ENCODE measurements at places on chromosomes 16 and 17.
A peak's percentile ranks its signal among the peaks of the same experiment; 100 is the strongest.

- peak; percentile 91 for DNase-seq
These were observed at the start of gene PCYT2 for GRCh38 chr17:81911277-81911961. TSS of gene PCYT2 (minus strand) at chr17:81911399. CDS start at chr17:81911355, 44 bp downstream.

GRCh38 chr16:74868501-74868900, 93.9 kb upstream of the FA2H start:
- DNase-seq = no peak

DNA sequence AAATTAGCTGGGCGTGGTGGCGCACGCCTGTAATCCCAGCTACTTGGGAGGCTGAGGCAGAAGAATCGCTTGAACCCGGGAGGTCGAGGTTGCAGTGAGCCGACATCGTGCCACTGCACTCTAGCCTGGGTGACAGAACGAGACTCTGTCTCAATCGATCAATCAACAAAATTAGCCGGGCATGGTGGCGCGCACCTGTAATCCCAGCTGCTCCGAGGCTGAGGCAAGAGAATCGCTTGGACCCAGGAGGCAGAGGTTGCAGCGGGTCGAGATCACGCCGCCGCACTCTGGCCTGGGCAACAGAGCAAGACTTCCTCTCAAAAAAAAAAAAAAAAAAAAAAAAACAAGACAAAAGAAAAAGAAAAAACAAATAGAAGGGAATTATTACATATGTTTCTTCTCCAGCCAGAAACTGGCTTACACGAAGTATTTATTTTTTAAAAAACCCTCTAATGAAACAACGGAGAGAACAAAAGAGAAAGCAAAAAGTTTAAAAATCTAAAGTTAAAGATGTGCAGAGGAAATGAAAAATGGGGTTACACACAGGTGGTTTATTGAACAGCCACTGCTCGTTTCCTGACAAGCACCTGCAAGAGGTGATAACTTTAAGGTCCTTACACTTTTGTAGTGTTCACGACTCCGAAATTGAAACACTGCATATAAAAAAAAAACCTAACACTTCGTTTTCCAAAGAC, 1.4 kb downstream of the SYNRG start:
- DNase-seq = no peak

GRCh38 chr17:62712171-62712581, 84.7 kb downstream of the MRC2 start:
- no peak for DNase-seq

GRCh38 chr16:79882340-79883005, 281.9 kb upstream of the MAF start:
- no peak for DNase-seq

GRCh38 chr16:80557037-80557436, 16.2 kb downstream of the DYNLRB2 start:
- no peak for DNase-seq

DNA sequence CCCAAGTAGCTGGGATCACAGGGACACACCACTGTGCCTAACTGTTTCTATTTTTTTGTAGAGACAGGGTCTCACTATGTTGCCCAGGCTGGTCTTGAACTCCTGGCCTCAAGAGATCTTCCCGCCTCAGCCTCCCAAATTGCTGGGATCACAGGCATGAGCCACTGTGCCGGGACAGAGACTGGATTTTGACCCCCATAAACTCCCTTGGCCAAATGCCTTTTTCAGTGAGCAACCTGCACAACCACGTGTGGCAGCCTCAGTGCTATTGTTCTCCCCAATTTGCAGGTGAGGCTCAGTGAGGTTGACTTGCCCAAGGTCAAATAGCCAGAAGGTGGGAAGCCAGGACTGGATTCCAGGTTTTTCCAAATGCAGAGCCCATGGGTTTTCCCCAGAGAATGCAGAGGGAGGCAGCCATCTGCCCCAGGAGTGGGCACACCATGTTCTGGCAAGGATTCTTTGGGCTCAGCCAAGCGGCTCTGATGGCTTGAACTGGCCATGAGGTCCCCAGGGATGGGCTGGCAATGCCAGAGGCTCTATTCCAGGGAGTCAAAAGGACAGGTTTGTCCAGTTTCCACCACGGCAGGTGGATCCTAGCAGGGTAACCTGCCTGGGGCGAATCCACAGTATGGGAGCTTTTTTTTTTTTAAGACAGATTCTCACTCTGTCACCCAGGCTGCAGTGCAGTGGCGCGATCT, 1.8 kb downstream of the IL27 start:
- DNase-seq = no peak

- no peak for DNase-seq
These were observed 123.0 kb downstream of the CDYL2 start for GRCh38 chr16:80681436-80681835.

GRCh38 chr16:24360936-24361335, 104.8 kb downstream of the CACNG3 start:
- no peak for DNase-seq

DNA sequence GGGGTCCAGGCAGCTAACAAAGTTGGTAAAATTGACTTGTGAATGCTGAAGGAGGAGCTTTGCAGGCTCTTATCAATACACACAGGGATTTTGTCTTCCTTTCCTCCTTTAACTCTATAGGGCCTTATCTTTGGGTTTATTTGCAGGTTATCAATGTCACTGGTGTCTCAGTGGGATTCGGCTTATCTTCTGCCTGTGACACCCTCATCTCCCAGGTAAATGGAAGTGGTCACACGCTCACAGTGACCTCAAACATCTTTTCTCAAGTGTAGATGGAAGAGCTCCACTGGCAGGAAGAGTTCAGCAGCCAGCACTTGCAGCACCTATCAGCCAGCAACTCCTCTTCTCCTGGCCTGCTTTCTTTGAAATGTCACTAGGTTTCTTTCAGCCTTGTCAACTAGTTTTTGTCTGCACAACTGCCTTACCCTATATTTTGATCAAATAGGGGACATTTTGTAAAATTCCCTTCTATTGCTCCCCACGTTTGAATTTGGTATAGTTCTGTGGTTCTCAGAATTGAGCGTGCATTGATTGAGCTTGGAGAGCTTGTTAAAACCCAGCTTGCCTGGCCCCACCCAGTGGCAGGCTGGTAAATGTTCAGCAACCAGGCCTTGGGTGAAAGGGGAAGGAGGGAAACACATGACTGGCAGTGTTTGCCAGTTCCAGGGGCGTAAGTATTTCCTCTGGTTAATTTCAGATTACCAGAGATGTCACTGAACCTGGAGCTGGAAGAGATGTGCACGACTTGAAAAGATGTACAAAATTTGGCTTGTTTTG, 12.8 kb downstream of the SLC47A1 start:
- DNase-seq = no peak

- no peak for DNase-seq
These were observed 426.6 kb downstream of the PMP22 start for GRCh38 chr17:14838567-14838966.

GRCh38 chr17:74117999-74118421, 85.5 kb upstream of the RPL38 start:
- no peak for DNase-seq

GRCh38 chr17:80852476-80853015, 139.1 kb upstream of the CHMP6 start:
- DNase-seq = no peak

- DNase-seq = no peak
These were observed 117.3 kb downstream of the OR1D5 start for GRCh38 chr17:2946144-2946543.

DNA sequence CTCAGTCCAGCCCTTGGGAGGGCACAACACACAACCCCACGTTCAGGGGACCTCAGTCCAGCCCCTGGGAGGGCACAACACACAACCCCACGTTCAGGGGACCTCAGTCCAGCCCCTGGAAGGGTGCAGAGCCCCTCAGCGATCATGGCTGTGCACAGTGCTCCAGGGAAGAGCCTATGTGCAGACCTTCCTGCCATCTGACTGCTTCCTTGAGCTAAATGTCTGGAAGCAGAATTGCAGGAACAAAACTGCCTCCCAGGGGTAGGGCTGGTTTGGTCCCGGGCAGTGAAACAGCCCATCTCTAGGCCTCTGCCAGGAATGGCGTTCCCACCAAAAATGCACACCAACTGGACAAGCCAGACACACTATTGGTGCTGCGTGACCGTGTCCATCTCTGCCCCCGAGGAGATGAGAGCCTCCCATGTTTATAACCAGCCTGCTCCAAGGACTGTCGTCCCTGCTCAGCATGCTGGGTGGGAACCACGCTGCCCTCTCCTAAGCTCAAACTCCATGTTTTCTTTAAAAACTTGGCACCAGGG, 44.0 kb downstream of the ZNF276 start:
- DNase-seq = no peak

GRCh38 chr16:31869511-31870201, 4.0 kb upstream of the ZNF267 start:
- DNase-seq = no peak

GRCh38 chr17:33444731-33445130, 151.6 kb upstream of the ASIC2 start:
- no peak for DNase-seq

- DNase-seq = no peak
These were observed 1.7 kb downstream of the ADCY9 start for GRCh38 chr16:4114257-4115208.

DNA sequence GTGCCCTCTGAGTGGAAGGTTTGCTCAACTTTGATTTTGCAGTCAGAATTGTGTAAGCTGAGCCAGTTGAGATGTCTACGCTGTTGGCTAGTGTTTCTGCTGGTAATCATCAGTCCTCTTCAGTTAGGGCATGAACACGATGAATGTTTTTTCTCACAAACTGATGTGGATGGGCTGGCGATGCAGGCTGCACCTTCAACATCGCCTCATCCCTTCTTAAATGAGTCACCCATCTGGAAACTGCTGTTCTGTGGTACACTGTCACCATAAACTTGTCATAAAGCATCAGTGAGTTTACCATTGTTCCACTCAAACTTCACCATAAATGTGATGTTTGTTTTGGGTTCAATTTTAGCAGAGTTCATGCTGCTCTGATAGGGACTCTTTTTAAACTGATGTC, 8.4 kb downstream of the C16orf95 start:
- DNase-seq = no peak

DNA sequence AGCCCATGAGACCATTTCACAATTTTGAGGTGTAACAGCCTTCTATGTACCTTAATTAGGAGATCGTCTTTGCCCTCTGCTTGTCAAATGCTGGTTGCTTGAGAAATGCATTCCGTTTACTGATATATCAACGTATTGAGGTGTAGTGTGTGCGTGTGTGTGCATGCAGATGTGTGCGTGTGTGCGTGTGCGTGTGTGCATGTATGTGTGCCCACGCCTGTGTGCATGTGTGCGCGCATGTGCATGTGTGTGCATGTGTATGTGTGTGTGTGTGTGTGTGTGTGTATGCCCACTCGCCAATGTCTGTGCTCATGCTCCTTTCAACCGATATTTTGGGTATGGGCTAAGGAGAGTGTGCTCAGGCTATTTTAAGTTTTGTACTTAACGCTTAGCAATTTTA, 81.5 kb upstream of the ZFHX3 start:
- DNase-seq = no peak

GRCh38 chr16:86529160-86529559, 18.8 kb downstream of the FOXF1 start:
- DNase-seq = no peak

DNA sequence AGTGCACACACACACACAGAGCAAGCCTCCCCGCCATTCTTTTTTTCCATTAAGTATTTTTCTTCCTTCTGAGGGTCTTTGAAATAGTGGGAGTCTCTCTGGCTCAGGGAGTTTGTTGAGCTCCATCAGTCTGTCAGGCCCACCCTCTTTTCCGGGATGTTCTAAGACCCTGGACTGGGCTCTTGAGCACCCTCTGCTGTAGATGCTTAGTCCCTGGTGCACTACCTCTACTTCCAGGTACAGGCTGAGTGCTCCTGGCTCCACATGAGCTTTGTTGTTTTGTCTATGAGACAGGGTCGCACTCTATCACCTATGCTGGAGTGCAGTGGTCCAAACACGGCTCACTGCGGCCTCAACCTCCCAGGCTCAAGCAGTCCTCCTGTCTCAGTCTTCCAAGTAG, 20.7 kb downstream of the LIMD2 start:
- no peak for DNase-seq

DNA sequence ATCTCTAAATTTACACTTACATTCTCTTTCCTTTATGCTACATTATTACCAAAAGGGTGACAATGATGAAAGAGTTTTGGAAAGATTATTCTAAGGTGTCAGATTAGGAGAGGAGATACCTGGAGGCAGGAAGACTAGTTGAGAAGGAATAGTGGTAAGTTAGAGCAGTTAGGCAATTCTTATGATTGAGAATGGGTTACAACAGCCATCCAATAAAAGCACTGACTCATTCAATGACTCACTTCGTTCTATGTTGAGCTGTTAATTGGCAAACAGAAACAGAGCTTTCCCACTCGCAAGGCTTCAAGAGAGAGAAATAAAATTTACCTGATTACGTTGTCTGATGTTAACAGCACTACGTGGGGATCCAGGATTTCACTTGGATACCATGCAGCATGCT, 5.8 kb downstream of the NUP88 start:
- DNase-seq = no peak

DNA sequence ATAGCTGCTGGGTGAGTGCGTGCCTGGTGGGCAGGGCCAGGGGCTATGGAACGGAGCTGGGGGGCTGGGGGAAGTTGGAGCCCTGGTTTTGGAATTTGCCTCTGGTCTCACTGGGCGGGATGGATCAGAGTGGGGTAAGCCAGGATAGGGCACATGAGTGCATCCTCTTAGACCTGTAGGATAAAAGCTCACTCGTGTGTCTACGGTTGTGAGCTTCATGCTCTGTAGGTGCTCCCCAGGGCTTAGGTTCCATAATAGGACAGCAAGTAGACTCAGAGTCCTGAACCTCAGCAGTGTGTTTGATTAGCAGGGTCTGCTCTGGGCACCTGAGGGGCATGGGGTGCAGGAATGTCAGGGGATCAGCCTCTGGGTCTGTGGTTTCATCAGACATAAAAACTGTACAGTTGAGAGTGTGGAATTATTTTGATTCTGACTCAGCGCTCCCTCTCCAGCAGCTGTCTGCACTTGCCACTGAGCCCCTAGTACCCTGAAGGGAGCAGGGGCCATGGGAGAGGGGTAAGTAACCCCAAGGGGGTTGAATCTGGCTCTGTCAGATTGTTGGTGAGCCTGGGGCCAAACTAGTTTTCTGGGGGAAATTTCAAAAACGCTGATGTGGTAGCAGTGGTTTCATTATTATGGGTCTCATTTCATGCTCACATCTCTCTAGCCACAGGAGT, 84.2 kb upstream of the LGALS9 start:
- DNase-seq = no peak

DNA sequence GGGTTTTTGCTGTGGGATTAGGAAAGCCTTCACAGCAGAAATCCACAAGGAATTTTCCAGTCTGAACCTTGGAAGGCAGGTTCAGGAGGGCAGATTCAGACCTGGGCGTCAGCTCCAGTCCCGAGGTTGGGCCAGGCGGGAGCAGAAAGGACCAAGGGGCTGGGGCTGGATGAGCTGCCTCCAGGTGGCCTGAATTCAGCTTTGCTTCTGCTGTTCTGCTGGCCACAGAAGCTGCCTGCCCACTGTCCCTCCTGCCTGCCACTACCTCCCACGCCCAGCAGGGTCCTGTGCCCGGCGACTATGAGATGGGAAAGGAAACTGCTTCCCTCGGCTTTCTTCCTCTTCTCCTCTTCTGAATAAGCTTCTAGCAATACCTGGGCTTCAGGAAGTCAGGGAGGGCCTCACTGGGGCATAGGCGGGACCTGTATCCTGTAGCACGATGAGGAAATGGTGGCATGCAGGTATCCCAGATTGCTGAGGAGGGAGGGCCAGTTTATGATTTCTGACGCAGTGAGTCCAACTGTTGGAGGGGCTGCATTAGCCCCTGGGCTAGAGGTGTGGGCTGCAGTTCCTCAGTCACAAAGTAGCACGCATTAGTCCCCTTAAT, 18.4 kb downstream of the TBX4 start:
- no peak for DNase-seq

- DNase-seq = no peak
These were observed 96.5 kb downstream of the TANGO6 start for GRCh38 chr16:68939692-68940320.
